Activated CD8-positive, alpha-beta memory T cell treated with anti-CD3 and anti-CD28 coated beads for 1 hour (primary cell): ENCODE measurements at places on chromosomes 5 and 9.

DNA sequence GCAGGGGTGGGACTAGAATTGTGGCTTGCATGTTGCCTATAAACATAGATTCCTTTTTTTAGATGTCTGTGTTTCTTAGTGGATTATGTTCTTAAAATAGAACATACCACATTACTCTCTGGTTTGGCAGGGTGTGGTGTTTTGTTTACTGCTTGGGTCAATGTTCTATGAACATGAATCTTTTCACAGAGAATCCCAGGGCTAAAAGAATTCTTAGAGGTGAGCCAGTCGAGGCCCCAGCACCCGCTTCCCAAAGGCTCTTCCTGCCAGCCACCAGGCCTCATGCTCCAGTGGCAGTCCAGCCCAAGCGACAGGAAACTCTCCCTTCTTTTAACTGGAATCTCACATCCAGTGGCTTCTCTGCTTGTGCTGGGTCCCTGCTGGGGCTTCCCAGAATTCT lies 126.6 kb downstream of the C9orf152 start:
- no peak for DNase-seq

DNA sequence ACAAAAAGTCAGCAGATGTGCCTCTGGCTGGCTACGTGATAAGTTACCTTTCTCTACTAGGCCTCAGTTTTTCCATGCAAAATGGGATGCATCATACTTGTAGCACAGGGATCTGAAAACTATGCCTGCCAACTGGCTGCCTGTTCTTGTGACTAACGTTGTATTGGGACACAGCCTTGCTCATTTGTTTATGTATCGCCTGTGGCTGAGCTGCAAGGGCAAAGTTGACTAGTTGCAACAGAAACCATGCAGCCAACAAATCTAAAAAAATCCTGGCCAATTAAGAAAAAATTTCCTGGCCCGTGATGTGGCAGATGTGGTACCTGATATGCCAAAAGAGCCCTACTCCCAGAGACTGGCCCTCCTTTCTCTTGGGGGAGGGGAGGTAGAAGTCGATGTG lies 131.3 kb downstream of the SEC61B start:
- DNase-seq: no peak

DNA sequence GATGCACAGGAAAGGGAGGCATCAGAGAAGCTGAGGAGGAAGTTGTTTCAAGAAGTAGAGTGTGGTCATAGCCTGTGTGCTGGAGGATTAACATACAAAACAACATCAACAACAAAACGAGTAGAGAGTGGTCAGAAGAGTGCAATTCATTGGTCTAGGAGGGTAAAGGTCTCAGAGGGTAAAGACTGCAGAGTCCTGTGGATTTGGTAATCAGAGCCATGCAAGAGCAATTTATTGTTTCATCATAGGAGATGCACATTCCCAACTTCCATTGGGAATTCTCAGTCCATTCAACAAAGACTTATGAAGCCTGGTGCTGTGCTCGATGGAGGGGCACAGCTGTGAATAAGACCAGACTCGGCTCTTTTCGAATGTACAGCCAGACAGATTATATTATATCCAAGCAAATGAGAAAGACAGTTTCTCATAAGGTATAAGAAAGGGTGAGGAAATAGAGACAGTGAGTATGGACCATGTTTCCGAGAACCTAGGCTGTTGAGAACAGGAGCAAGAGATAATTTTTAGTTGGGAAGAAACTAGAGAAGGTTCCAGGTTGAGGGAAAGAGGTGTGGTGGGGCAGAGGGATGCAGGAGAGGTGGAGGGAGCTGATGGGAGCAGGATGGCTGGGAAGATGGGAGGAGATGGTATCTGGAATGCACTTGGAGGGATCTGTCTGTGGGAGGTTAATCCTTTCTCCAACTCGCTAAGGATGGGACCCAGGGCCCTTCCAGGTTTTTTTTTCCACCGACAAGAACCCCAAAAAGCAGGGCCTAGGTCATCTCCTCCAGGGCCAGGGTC lies 7.9 kb upstream of the MYORG start:
- no peak for DNase-seq

- DNase-seq: no peak
Observed at GRCh38 chr5:124231230-124231629, 515.2 kb downstream of the ZNF608 start.
